ENCODE measurements at places on chromosomes 11 and 22.

- no peak for DNase-seq
Measured at GRCh38 chr11:40467771-40468170, 991.7 kb downstream of the LRRC4C start.

DNA sequence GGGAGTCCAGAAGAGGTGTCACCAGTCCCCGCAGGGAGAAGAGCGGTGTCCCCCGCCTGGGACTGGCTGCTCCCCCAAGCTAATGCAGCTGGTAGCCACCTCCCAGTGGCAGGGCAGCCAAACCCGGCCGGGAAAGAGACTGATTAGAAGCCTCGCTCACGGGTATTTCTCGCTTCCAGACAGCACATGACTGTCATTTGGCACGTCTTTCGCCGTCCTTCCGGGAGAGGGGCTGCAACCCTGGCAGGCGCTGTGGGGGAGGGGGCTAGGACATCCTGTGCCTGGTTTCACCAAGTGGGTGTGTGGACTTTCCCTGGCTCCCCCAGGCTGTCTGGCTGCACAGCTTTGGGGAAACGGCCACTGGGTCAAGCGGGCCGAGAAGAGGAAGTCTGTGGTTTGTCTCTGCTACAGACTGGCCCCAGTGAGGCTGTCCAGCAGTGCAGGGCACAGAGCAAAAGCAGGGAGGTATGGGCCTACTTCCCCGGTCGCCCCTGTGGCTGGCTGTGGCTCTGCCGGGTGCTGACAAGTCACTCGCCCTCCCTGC lies 3.8 kb downstream of the CD81 start:
- DNase-seq, result no peak

- DNase-seq, result no peak
Measured at GRCh38 chr22:41048791-41049717, 43.3 kb upstream of the EP300 start.

DNA sequence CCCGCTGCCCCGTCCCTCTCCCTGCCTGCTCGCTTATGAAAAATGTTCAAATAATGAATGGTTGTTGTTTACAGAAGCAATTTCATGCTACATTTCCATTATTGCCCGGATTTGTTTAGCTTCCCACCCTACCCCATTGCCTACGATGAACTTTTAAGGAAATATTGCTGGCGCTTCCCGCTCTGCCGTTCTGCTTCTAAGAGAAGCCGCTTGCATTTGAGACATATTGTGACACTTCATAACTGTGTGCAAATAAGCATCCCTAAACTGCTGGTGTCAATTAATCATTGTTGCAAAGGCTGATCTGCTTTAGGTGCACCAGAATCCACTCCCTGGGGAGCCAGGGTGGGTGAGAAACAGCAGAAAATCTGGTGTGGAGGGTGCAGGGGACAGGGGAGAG lies 52.3 kb upstream of the LMO1 start:
- DNase-seq, result no peak

- no peak for DNase-seq
Measured at GRCh38 chr11:94309757-94310156, 5.4 kb downstream of the IZUMO1R start.

DNA sequence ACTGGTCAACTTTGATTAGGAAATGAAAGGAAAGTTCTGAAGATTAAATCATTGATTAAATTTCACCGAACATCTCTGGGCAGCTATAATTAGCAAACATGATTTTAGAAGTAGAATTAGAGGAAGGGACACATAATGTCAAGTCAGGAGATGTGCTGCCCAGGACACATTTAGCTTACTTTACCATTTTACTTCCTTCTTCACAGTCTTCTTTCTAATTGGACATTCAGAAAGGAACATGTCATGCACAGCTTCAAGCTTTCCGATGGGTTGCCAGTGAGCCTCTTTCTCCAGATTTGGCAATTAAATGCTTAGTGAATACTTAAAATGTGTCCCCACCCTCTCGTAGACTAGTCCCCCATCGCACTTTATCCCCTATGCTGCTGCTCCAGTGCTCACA lies 234.7 kb downstream of the FAM76B start:
- no peak for DNase-seq

- peak; percentile 12 for DNase-seq
Measured at GRCh38 chr11:65785319-65786007, 1.4 kb upstream of the OVOL1 start.

- DNase-seq, result no peak
Measured at GRCh38 chr11:2273311-2273710, 2.9 kb upstream of the ASCL2 start.

DNA sequence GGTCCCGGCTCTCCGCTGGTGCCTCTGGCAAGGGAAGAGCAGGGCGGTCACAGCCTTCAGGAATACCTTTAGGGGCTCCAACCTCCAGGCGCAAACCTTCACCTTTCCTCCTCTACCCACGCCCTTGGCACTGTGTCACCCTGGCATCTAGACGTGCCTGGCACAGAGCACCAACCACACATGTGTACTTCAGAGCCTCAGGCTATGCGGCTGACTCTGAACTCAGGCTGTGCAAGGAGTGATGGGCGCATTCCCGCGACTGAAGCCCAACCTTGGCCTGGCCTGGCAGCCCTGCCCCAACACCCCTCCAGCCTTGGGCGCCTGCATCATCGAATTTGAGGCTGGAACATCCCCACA lies 11.4 kb downstream of the SCARF2 start:
- no peak for DNase-seq

DNA sequence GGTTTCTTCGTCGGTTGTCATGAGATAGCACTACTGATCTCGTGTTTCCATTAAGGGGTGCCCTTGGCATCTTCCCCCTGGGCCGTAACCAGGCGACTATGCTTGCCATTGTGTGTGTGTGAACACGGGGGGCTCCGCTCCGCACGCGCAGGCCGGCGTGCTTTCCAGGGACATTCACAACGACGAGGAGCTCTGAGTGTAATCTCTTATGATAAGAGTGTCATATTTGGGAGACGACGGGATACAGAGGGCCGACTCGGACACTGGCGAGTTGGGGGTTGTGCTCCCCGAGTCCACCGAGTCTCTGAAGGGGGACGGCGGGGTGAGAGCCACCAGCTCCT lies 170.9 kb upstream of the CTSC start:
- no peak for DNase-seq

DNA sequence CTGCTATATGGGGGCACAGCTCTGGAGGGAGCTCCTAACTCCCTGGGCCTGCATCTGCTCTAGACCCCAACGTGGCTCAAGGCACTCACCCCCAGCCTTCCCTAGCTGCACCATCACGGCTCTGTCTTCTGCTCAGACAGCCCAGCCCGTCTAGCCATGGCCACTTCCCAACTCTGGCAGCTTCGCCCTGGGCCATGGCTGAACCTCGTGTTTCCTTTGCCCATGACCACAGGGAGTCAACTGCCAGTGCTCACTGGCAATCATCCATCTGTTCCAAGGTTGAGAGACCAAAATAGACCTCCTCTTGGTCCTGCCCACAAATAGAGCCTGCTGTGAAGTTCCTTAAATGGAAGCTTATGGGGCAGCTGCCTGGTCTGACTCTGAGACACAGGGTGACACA lies 5.4 kb downstream of the LMO1 start:
- no peak for DNase-seq

DNA sequence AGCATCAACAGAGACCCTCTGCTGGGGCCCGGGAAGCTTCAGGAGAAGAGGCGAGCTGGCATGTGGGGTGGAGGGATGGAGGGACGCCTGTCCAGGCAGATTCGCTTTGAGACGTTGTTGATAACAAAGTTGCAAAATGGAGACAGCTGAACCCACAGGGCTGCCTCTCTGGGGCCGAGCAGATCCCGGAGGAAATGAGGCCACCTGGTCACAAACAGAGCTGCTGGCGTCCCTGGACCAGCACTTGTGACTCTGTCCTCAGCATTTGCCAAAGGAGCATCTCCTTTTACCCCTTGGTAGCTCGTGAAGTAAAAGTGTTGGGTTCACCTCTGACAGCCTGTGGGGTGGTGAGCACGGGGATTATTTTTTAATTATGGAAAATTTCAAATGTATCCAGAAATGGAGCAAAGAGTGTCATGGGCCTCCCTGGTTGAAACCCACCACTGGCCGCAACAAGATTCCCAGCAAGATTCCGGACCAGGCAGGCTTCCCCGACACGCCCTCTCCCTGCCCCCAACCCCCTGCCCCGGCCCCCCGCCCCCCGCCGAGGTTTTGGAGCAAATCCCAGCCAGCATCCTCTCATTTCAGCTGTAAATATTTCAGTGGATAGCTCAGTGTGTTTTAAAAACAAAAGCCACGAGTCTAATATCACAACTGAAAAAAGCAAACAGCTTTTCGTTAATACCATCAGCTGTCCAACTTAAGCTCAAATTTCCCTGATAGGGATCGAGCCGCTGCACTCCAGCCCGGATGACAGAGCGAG lies 20.3 kb downstream of the GRAMD4 start:
- DNase-seq, result no peak

DNA sequence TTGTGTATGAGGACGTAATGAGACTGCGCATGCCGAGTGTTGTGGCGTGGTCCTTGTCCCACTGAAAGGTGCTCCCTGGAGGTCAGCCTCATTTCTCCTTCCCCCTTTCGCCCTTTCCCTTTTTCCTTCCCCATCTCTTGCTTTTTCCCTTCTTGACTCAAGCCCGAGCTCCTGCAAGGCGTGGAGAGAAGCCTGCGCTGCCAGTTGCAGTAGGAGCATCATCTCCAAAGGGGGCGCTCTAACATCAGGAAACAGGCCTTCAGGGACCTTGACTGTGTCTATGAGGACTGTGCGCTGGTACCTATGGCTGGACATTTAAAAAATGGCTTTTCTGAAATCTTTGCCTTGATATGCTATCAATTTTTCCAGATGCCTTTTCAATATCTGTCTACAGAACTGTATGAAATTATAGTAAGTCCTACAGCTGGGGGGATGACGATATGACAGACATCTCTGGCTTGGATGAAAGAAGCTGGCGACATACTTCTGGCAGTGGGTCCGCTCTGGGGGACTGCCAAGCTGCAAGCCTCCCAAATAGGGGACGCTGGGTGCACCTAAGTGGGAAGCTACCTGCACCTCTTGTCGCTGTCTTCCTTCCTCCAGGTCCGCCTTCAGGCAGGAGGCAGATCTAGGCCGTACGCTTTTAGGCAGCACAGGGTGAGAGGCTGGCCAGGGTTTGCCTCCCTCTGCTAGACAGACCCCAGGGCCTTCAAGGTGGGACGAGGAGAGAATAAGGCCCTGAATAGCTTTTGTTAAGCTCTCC lies 96.5 kb downstream of the NXPE2 start:
- no peak for DNase-seq

DNA sequence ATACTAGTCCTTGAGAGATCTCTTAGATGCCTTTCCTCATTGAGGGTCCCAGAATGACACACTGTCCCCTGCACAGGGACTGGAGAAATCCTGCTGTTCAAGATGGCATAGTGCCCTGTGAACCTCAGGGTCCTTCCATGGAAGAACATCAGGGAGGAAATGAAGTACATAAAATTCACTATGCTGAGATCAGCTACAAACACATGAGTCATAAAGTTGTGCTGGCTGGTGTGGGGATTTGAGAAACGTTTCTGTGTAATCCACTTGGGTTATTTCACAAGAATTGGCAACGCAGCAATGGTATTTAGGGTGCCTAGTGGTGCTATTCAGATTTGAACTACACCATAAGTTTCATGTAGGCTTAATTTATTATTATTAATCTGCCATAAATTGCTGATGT lies 174.4 kb downstream of the MAML2 start:
- DNase-seq, result no peak

DNA sequence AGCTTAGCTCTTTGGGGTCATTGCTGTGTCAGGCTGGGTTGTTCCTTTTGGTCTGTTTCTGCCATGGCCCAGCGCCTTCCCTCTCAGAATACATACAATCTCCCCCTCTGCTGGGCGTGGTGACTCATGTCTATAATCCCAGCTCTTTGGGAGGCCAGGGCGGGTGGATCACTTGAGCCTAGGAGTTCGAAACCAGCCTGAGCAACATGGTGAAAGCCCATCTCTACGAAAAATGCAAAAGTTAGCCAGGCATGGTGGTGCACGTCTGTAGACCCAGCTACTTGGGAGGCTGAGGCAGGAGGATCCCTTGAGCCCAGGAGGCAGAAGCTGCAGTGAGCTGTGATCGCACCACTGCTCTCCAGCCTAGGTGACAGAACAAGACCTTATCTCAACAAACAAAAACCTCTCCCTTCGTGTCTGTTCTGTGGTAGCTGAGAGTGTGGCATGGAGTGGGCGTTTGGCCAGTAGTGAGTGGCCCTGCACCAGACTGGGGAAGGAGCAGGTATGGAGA lies 46.7 kb upstream of the RAB1B start:
- DNase-seq, result no peak

DNA sequence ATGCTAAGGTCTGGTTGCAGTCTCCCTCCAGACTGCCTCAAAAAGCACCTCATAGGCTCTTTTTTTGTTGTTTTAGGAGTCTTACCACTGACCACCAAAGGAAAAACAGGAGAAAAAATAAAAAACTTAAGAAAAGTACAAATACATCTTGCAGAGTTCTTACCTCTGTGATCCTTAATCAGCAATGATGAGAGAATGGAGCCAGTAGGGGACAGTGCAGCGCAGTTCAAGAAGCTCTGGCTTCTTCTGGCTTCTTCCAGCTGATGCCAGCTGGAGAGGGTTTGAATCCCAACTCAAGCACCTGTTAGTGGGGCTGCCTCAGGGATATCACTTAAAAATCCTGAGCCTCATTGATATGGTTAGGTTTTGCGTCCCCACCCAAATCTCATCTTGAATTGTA lies 223.3 kb upstream of the ISX start:
- no peak for DNase-seq

GRCh38 chr11:5600374-5600851 lies 4.0 kb downstream of the TRIM6 start:
- peak; percentile 35 for DNase-seq

GRCh38 chr22:25064894-25065560 lies 112.5 kb downstream of the KIAA1671 start:
- DNase-seq, result no peak

- no peak for DNase-seq
Measured at GRCh38 chr11:131767421-131767820, 397.0 kb downstream of the NTM start.

GRCh38 chr22:37167981-37168647 lies 18.4 kb upstream of the IL2RB start:
- DNase-seq, result no peak

DNA sequence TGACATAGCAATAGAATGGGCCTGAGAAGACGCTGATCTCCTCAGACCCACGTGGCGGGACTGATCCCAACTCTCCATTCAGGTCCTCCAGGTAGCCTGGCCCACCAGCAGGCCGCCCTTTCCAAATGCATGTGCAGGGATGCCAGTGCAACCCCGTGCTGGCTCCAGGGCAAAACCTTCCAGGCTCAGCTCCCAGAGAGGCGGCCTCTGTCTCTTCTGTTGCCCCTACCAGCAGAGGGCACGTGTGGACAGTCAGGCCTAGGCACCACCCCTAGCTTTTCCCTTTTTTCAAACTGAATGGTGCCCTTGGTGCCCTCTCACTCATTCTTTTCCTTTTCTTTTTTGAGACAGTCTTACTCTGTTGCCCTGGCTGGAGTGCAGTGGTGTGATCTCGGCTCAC lies 121.7 kb downstream of the OSBP2 start:
- DNase-seq, result no peak

GRCh38 chr22:20197407-20198030 lies 46.7 kb upstream of the CCDC188 start:
- DNase-seq, result no peak

DNA sequence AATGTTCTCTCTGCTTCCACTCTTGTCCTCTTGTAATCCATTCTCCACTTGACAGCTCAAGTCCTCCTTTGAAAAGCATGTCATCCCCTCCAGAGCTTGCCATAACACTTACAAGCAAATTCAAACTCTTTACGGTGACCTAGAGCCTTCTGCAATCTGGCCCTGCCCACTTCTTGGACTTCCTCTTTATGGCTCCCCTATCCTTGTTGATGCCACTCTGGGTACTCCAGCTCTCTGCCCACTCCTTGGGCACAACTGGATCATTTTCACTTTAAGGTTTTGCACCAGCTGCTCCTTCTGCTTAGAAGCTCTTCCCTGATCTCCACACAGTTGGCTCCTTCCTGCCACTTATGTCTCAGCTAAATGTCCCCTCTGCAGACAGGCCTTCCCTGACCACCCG lies 217.9 kb downstream of the DSCAML1 start:
- DNase-seq, result no peak

All from GM12892 (cell line).